ENCODE measurements at places on chromosomes 1 and 21. TPM values are rescaled to one million over a fixed set of nuclear protein-coding genes. Genes with fewer than 3 reads are reported as not detected.

- H3K27ac ChIP-seq = no peak overlapping the region
- H3K4me1 ChIP-seq = no peaks in the 10 kb centered on the region
- no peak overlapping the region for H3K4me3 ChIP-seq
- no peak for DNase-seq
Observed at GRCh38 chr21:41737651-41738324, 29.1 kb downstream of the RIPK4 start.

DNA sequence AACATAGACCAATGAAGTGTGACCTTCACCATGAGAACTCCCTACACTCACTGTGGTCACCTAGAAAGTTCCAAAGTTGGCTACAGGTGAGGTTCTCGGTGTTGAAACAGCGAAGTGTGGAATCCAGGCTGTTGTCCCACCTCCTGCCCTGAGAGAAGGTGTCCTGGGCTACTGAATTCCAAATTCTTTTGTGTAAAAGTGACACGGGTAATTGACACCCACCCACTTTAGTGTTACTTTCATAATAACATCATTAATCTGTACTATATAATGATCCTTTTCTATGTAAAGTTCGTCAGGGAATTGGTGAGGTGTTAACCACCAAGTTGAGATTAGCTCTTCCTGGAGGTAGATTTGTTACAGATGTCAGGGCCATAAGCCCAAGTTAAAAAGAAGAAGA, 690.7 kb downstream of the RWDD3 start:
- H3K4me1 ChIP-seq = no peaks in the 10 kb centered on the region
- DNase-seq = no peak
- no peaks in the 10 kb centered on the region for H3K27me3 ChIP-seq
- H3K36me3 ChIP-seq = no peaks in the 10 kb centered on the region
- no peak overlapping the region for H3K27ac ChIP-seq

GRCh38 chr1:31957701-31958674, 19.8 kb upstream of the PTP4A2 start:
- peak overlapping the region; percentile 41 for H3K27ac ChIP-seq
- H3K4me3 ChIP-seq = no peak overlapping the region
- no peak for DNase-seq
- no peaks in the 10 kb centered on the region for H3K36me3 ChIP-seq
- H3K27me3 ChIP-seq = no peaks in the 10 kb centered on the region

- no peak overlapping the region for H3K27ac ChIP-seq
- no peak for DNase-seq
- H3K4me1 ChIP-seq = no peaks in the 10 kb centered on the region
- H3K4me3 ChIP-seq = no peak overlapping the region
Observed at GRCh38 chr1:50335036-50335435, 88.2 kb downstream of the DMRTA2 start.

DNA sequence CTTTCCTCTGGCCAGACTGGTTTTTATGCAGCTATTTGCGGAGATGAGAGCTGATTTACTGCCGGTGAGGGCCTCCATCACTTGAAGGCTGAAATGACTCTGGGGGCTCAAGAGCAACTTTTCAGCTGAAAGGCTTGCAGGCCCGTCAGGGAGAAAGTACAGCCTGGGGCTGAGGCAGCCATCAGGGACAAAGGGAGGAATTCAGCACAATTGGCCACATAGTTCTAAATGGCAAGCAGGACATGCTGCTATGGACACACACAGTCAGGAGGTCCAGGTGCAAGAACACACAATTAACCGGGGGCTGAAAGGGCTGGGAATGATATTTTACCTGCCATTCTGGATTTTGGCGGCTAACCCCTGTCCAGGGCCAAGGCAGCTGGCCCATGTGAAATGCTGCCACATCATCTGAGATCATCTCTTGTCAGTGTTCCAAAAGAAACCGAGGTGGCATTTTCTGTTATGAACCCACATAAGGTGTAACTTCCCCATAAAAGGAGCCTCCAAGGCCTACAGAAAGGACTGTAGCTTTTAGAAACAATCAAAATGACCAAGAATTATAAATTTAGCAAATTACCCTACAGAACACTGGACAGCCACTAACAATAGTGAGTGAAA, 58.2 kb downstream of the LMX1A start:
- no peaks in the 10 kb centered on the region for H3K4me1 ChIP-seq
- DNase-seq = no peak
- no peak overlapping the region for H3K4me3 ChIP-seq
- H3K36me3 ChIP-seq = no peaks in the 10 kb centered on the region
- no peaks in the 10 kb centered on the region for H3K27me3 ChIP-seq

DNA sequence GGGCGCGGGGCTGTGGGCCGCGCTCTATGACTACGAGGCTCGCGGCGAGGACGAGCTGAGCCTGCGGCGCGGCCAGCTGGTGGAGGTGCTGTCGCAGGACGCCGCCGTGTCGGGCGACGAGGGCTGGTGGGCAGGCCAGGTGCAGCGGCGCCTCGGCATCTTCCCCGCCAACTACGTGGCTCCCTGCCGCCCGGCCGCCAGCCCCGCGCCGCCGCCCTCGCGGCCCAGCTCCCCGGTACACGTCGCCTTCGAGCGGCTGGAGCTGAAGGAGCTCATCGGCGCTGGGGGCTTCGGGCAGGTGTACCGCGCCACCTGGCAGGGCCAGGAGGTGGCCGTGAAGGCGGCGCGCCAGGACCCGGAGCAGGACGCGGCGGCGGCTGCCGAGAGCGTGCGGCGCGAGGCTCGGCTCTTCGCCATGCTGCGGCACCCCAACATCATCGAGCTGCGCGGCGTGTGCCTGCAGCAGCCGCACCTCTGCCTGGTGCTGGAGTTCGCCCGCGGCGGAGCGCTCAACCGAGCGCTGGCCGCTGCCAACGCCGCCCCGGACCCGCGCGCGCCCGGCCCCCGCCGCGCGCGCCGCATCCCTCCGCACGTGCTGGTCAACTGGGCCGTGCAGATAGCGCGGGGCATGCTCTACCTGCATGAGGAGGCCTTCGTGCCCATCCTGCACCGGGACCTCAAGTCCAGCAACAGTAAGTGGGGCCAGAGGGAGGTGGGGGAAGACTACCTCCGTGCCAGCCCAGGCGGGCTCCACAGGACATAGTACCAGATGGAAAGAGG, 808 bp downstream of the MAP3K21 start:
- H3K27me3 ChIP-seq = no peaks in the 10 kb centered on the region
- H3K4me3 ChIP-seq = peak overlapping the region; percentile 50
- no peaks in the 10 kb centered on the region for H3K36me3 ChIP-seq
- H3K4me1 ChIP-seq = no peaks in the 10 kb centered on the region
- no peak for DNase-seq

DNA sequence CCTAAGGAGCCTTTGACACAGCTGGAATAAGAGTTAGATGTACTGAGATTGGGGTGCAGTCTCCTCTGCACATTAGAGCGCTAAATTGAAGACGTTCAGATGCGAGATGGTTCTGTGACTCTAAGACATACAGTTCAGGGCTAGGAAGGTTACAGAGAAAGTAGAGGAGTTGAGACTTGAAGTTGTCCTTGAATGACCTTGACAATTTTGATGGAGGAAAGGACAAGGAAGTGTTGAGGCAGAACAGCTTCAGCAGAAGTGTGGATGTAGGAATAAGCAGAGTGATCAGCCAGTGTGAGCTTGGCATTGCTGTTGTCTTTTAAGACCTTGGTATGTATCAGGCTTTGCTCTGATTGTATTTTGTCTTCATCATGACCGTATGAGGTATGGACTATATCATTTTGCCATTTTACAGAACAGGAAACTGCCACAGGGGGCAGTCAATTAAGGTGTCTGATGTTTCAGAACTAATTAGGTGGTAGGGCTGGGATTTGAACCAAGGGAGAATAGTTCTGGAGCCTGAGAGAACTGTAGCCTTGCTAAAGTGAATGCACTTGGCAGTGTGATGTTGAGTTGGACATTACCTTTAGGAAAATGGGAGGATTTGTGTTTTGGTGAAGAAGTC, 9.2 kb downstream of the TTF2 start:
- no peaks in the 10 kb centered on the region for H3K4me1 ChIP-seq
- no peaks in the 10 kb centered on the region for H3K27me3 ChIP-seq

Gene SLC16A4
- total RNA-seq = 8.9 TPM

Gene SAMD13
- 0.59 TPM for total RNA-seq

Gene GLMN
- total RNA-seq = 5.1 TPM
